ENCODE measurements at places on chromosomes 13 and 19.

DNA sequence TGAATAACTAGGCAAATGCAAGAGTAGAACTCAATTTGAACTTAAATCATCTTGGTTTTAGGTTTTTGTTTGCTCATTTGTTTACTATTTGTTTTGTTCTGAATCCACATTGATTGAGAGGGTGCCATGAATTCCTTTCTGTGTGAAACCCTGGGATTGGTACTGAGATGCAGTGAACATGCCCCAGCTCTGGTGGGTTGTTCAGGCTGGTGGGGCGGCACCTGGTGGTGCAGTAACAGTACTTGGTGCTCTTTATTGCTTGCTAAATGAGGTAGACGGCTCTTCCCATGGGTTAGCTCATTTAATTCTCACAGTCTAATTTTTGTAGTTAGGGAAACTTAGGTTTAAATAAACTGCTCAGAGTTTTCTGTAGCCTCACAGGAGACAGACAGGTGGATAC lies 48.4 kb downstream of the WASF3 start:
- no peak for DNase-seq

GRCh38 chr13:93226623-93227279 lies at the start of gene GPC6:
Gene GPC6 (plus strand): TSS chr13:93226807.
- DNase-seq = no peak

DNA sequence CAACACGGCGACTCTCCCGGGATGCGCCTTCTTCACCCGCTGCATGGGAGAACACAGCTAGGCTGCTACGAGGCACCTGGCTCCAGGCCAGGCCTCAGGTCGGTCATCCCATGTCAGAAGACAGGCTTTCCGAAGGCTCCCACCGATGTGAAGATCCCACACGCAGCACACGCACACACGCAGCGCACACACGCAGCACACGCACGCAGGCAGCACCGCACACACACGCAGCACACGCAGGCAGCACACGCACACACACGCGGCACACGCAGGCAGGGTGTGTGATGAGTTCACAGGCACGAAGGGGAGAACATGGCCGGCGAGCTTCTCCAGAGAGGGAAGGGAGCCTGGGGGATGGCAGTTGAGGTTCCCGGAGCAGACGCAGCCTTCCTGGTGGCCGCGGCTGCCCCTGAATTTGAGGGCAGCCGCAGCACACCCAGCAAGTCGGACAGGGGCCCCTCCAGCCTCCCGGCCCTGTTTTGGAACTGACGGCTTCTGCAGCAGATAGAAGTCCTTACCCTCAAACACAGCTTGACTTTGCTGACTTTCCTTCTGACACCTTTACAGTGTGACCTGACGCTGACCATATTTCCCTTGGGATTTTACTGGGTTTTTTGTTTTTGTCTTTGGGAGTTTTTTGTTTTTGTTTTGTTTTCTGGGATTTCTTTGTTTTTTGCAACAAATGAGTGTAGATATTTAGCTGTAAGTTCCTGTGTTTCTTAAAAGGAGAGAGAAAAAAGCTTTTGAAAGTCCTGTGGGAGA lies 55.9 kb downstream of the RASA3 start:
- no peak for DNase-seq

- no peak for DNase-seq
Observed at GRCh38 chr13:101730420-101731000, 278.0 kb downstream of the ITGBL1 start.

All from activated CD4-positive, alpha-beta T cell treated with anti-CD3 and anti-CD28 coated beads, Interleukin-2, Interleukin-4, amounts not matched to agents 100 ng/mL and 50 ng/mL, durations not matched to agents 16 hours and 8 hours (primary cell).